Effector CD4-positive, alpha-beta T cell (primary cell): ENCODE measurements at places on chromosomes 12 and 14.

DNA sequence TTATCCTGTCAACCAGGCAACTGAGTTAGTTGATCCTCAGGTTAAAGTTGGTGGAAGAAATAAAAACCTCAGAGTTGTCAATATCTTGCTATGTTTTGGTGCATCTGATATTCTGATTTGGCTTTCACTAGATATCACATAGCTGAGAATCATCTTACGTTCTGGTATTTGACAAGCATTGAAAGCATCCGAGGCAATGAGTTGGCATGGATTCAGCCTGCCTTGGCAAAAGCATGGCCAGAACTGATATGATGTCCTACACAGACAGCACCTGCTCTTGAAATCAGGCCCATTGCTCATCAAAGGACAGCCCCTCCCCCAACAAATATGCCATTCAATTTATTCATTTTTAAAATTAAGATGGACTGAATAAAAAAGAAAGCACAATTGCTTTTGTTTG lies 320.7 kb upstream of the ATP2B1 start:
- no peak for DNase-seq

DNA sequence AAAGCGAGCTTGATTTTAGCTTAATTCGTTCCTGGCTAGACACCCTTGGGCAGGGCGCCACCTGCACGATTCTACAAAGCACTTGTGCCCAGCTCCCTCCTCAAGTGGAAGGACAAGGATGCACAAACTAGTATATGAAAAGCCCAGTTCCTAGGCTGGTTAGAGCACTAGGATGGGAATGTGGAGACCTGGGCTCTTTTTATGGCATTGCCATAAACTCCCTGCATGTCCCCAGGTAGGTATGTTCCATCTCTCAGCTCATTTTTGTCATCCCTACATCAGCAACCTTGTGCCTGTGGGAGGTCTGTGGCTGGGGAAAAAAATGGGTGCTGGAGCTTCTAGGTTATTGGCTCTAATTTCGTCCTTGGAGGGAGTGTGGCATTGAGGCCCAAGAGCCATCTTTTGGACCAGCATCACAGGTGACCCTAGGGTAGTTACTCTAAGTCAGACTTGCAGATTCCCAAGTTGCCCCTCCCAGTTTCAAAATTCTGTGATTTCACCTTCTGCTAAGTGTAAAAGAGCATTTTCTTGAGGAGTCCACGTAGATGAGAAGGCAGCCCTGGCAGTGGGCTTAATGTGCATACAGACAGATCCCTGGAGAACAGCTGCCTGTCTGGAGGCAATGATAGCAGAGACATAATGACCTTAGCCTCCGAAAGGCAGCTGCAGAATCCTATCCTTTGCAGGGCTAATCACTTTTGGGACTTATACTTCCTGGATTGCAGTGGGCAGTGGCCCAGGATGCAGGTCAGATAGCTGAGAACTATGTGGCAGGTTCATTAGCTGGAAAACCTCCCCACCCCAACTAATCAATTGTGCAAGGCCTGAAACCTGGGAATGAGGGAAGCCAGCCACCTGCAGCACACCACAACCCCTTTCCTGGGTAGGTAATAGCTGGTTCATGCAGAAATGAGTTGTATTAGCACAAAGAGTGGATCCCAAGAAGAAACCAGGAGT lies 47.6 kb upstream of the BDKRB2 start:
- DNase-seq, result no peak

GRCh38 chr14:25820368-25820767 lies 770.4 kb upstream of the STXBP6 start:
- DNase-seq, result no peak

DNA sequence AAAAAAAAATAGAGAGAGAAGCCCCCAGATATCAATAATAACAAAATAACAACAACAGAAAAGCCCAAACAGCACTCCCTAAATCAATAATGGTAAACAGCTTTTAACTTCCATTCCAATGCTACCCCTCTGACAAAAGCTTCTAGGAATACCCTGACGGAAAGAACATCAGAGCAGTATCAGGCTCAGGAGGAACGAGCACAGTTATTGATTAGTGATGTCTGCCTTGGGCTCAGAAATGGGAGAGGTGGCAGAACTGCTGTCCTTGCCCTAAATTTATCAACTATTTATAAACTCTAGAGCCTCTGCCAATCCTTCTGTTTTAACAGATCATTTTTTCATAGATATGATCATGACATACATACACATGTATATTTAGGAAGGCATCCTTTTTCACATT lies 41.9 kb downstream of the P2RX4 start:
- DNase-seq, result no peak

DNA sequence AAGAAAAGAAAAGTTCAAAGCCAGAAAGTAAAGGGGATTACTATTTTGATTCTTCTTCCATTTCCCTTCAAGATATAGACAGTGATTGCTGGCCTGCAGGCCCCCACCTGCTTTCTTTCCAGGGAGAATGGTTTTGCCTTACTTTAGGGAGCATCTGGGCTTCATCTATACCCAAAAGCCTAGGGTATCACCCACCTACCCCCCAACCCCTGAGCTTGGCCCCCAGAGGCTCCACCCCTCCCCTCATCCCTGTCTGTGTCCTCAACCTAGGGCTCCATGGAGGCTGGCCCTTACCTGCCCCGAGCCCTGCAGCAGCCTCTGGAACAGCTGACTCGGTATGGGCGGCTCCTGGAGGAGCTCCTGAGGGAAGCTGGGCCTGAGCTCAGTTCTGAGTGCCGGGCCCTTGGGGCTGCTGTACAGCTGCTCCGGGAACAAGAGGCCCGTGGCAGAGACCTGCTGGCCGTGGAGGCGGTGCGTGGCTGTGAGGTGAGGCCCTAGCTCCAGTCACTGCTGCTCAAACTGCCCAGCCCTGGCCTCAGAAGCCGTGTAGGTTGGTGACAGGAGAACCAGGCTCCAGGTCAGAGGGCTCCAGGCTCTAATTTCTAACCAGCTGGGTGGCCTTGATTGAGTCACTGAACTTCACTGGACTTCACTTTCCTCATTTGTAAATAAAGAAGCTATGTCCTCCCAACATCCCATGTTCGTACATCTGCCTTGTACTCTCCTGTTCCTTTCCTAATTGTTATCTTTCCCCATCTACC lies 13.6 kb downstream of the ARHGEF40 start:
- no peak for DNase-seq

DNA sequence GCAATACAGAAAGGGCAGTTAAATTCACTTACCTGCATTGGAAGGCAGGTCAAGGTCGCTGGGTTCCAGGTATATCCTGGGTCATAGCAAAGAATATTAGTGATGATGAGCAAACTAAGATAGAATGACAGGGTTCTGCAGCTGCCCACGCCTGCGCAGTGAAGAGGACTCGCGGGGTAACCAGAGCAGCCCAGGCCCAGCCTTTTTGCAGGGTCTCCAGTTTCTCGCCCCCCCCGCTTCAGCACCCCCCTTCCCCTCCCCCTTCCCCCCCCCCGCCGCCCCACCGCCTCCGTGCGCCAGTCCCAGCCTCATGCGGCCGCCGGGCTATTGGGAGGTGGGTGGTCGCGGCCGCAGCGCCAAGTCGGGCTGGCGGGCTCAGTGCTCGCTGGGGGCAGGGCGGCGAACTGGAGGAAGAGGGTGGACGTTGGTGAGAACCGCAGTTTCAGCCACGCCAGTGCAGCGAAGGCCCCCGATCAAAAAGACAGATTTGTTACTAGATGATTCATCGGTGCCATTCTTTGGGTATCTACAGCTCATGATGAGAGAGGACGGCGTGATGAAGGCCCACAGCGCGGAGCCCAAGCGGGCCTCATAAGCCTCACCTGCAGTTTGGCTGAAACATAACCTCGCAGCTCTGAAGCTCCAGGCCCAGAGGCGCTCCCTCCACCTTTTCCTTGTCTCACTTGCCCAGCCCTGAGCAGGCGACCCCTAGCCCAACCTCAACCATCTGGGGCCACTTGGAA lies 20.2 kb downstream of the SLC2A3 start:
- no peak for DNase-seq

GRCh38 chr12:89016970-89017778 lies 335.1 kb downstream of the DUSP6 start:
- peak; percentile 40 for DNase-seq
